ENCODE measurements at places on chromosomes 16 and 17.

DNA sequence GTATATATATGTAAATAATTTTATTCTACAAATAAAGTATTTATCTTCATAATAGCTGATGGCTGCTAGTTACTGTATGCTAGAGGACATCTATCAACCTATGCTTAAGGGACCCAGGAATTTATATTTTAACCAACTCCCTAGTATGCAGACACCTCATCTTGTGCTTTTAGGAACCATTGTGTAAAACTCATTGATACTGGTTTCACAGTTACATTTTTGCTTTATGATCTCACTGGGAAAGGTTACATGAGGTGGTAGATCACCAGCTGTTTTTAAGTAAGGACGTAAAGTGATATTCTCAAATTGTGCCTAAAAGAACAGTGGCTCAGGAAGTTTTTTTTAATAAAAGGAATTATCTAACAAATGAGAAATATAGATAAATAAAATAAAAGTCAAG, 56.4 kb downstream of the VMP1 start:
- DNase-seq = peak; percentile 89

- DNase-seq = no peak
Measured at GRCh38 chr16:82007189-82007588, 4.1 kb downstream of the SDR42E1 start.

DNA sequence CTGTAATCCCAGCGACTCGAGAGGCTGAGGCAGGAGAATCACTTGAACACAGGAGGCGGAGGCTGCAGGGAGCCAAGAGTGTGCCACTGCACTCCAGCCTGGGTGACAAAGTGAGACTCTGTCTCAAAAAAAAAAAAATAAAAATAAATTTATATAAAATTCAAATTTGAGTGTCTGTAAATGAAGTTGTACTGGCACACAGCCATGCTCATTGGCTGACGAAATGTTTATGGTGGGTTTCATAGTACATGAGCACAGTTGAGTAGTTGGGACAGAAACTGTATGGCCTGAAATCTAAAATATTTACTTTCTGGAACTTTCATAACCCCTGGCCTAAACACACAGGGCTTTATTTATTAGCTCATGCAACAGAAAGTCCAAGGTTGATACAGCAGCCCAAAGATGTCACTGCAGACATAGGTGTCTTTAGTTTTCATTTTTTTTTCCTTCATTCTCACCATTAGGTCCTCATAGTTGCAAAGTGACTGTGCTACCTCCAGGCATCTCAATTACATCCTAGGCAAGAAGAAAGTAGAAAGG, 355.3 kb downstream of the SLC39A11 start:
- no peak for DNase-seq

DNA sequence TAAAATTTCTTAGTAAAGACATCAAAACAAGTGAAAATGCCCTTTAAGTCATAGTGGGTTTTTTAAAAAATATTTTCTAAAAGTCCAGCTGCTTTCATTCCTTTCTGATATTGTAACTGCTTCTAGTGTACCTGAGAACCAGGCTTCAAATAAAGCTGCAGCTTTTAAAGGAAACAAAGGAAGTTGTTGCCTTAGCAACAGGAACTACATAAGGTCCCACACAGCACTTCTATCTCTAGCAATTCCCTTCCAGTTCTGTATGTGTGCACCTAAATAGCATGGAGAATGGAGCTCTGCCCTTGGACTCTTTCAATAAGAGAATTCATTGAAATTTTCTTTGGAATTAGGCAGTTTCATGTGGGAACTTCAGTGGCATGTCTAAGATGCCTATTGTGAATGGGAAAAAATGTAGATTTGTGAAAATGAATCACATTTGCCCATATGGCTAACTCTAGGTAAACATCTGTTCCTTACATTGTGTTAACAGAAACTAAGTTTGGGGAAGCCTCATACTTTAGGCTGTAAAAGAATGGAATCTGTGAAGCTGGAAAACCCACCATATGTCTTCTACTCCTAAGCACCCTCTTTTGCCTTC, 206.4 kb downstream of the KIF2B start:
- DNase-seq = no peak

DNA sequence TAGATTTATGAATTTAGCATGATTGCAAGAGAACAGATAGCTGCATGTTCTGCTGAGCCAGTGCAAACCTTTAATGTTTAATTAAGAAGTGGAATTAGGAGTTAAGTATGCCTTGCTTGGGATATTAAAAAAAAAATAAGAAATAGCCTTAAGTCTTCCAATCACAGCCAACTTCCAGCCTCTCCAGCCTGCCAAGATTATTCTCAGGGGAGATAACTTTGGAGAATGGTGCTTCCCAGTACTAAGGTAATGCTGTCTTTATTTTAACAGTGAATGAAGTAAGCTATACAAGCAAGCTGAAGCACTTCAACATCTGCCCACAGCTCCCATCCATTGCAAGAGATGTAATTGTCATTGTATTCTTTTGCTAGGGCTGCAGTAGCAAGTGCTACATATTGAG, 389.5 kb upstream of the ASIC2 start:
- DNase-seq = no peak
